ENCODE measurements at places on chromosomes 12 and 14. TPM values are rescaled to one million over a fixed set of nuclear protein-coding genes. Genes with fewer than 3 reads are reported as not detected.

- DNase-seq, result no peak
Observed at GRCh38 chr12:132490422-132491137, 629 bp downstream of the FBRSL1 start.

- no peak for DNase-seq
Observed at GRCh38 chr12:12519354-12519998, 43.2 kb downstream of the DUSP16 start.

GRCh38 chr14:54369343-54369742 is 27.5 kb upstream of the CDKN3 start:
- no peak for DNase-seq

SCNN1A gene
- 4.7 TPM for total RNA-seq
